ENCODE measurements at places on chromosomes 5 and 9. TPM values are rescaled to one million over a fixed set of nuclear protein-coding genes. Genes with fewer than 3 reads are reported as not detected.

GRCh38 chr5:41695920-41696582 is 174.2 kb downstream of the OXCT1 start:
- no peak for DNase-seq

DNA sequence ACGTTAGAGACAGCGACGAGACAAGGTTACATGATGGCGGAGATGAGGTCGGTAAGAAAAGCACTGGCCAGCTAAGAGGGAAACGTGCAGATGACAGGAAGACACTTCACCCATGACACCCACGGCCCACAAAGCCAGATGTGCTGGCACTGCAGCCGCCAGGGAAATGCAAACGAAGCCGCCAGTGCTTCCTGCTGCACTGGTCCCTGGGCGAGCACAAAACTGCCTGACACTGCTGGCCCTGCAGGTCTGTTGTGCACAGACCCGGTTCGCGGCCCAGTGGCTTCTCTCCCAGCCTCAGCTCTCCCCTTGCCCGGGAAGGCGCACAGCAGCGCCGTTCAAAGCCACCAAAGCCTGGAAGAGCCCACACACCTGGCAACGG is 20.3 kb downstream of the QSOX2 start:
- DNase-seq: no peak

DNA sequence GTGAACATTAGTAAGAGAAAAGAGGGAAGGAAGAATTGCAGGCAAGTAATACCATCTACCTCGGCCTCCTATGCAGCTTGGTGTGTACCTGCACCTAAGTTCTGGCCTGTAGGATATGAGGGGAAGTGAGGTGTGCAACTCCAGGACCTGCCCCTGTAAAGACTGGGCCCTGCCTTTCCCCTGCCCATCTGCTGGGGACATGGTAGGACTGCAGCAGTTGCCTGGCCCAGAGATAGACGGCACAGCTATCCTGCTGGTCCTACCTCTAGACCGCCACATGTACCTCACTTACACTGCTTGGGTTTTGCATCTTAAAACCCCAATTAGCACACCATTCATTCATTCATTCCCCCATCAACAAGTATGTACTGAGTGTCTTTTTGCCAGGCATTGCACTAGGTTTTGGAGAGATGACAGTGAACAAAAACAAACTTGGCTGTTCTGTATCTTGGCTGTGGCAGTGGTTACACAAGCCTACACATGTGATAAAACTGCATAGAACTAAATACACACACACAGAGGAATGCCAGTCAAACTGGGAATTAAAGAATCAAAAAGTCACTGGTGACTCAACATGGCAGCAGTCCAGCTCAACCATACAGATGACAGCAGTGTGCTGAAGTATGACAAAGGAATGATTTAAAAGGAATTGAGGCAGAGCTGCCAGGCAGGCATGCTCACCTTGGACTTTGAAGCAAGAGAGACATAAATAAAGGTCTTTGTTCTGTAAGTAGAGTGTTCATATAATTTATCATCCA is 23.3 kb upstream of the MGAT1 start:
- DNase-seq: peak; percentile 81

DNA sequence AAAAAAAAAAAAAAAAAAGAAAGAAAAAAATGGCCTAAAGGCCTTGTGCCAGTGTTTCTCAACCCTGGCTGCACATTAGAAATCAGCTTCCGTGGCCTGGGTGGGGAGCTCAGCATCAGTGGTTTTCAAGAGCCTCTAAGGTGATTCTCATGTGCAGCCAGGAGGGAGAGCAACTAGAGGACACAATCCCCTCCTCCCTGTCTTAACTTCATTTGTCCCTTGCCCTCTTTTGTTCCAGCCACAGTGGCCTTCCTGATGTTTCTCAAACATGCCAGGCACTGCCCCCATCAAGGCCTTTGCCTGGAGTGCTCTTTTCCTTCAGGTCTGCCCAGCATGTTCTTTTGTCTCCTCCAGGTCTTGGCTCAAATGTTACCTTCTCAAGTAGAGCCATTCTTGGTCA is 42.4 kb downstream of the HOMER1 start:
- no peak for DNase-seq

DNA sequence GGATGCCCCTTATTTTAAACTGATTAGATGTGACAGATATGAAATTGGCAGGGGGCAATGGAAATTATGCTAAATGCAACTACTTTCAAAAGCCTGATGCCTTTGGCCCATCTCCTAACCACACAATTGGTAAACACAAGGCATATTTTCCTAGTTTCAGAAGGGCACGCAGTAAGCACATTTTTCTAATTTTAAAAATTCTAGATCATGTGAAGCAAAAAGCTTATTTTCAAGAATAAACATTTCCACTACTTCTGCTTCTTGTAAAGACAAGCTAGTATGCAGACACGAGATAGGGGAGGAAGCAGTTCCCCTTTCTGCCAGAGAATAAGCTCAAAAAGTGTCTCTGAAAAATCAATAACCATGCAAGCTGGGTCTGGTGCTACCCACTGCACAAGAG is 67.7 kb downstream of the ABCA1 start:
- DNase-seq: no peak

- DNase-seq: no peak
Measured at GRCh38 chr9:124210697-124211096, 47.1 kb upstream of the NEK6 start.

The HOMER1 gene
- 1.0 TPM for total RNA-seq

The REXO4 gene
- total RNA-seq: 10.0 TPM

The KLF9 gene
- total RNA-seq: 28.8 TPM

The BTNL8 gene
- total RNA-seq: 0.51 TPM
